Nucleus accumbens (tissue), 56 donors: ENCODE measurements at places on chromosomes 5 and 9.

- DNase-seq: no peak
Measured at GRCh38 chr9:122125509-122126330, 32.6 kb upstream of the TTLL11 start.

DNA sequence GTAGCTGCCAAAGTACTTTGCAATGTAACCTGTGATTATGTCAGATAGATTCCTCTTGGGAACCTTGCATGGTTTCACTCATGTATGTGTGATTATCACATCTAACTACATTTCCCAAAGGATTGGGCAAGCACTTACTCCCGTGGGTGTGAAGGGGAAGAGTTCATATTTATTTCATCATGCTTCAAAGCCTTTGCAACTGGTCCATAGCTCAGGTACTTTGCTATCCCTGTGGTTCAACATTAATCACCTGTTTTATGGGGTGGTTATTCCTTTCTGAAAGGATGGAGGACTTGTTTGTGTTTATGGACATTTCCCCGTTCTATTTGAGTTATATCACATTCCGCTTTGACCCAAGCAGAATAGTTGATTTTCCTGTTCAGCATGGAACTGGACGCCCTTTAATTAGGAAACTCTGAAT is 13.6 kb upstream of the ERMP1 start:
- no peak for DNase-seq

DNA sequence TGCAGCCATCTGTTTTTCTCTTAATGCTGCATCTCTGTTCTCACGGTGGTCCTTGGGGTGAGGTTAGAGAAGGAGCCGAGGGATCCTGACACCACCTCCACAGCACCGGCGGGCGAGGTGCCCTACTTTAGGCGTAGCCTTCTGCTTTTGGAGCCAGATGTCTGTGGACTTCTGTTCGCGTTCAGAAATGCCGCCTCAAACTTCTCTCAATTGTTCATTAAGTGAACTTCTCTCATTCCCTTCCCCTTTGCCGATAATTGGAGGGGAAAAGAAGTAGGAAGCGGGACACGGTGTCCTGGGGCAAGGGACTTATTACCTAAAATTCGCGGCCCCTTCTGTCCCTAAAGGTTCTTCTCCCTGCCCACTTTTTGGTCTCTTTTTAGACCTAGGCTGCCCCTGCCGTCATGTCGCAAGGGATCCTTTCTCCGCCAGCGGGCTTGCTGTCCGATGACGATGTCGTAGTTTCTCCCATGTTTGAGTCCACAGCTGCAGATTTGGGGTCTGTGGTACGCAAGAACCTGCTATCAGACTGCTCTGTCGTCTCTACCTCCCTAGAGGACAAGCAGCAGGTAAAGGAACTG is 455 bp downstream of the KIF20A start:
- DNase-seq: no peak

- DNase-seq: no peak
Measured at GRCh38 chr9:95626885-95627558, 110.3 kb upstream of the PTCH1 start.

DNA sequence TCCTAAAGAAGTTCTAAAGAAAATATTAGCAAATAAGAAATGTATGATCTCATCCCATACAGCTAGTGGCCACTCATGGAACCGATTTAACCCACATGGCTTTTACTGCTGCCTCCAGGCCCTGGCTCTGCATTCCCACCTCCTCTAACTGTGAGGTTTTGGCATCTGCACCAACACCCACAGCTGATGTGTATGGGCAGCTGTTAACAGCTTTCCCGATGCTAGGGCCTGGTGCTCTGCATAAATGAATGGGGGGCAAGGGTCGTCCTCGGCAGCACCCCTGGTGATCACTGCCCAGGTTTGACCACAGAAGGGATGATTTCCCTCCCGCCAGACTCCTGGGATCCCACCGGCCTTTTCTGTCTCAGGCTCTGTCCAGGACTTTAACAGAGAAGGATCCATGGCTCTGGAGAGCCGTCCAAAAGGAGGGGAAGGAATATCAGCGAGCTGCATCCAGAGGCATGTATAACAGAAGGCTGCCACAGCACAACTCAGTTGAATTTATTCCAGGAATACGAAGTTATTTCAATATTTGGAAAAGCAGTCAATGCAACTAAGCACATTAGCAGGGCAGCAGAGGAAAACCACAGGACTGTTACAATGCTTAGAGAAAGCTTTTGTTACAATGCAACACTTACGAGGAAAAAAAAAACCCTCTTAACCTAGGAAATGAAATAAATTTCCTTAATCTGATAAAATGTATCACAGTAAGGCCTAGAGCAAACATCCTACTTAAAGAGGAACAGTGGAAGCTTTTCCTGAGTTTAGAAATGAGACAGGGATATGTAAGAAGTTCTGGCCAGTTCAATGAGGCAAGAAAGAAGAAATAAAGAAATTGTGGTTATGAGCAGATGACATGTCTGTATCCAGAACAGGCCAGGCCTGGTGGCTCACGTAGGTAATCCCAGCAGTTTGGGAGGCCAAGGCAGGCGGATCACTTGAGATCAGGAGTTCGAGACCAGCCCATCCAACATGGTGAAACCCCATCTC is 63.1 kb downstream of the NACC2 start:
- no peak for DNase-seq

DNA sequence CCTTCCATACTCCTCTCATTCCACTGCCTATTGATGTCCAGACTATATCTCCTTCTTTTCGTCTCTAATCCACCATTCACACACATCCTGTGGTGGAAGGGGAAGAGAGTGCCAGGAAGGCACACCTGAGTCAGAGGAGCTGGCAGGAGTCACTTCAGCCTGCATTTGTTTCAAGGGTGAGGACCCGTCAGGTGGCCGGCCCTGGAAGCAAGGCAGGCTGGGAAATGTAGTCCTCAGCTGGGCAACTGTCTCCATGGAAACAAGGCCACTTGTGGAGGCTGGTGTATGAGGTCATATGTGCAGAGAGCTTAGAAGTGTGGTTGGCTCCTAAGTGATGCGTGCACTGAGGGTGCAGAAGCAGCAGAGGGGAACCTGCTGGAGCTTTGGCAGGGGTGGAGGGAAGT is 278.4 kb downstream of the NSG2 start:
- no peak for DNase-seq

GRCh38 chr5:137760719-137761516 is 6.8 kb upstream of the HNRNPA0 start:
- DNase-seq: no peak

DNA sequence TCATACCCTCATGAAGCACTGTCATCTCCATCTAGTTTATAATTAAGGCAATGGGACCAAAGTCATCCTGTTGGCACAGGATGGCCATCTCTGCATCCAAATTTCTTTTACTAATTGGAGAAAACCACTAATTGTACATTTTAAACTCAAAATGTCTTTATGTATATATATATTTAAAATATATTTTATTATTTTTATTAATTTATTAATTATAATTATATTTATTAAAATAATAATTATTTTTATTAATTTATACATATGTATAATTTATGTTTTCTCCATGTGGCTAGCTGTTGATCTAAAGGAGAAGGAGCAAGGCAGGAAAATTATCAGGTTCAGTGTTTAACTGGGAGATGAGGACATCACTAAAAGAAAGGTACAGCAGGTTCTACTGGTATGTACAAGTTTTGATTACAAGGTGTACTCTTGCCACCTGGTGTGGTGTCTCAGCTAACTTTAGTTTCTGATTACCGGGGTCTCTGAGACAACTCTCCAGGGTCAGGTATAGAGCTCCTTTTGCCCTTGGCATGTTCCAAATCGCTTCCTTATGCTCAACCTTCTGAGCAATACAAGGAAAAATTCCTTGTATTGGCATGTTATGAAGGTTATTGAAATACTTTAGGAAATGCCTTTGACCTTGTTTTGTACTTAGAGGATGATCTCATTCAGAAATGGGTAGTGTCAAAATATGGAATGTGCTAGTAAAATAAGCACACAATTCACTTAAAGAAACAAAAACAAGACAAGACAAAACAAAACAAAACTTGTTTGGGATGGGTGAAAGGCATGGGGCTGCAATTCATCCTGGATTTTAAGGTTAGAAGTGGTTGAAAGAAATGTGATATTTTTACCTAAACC is 79.6 kb downstream of the GHR start:
- no peak for DNase-seq

- DNase-seq: no peak
Measured at GRCh38 chr5:144950996-144951395, 780.3 kb downstream of the KCTD16 start.

GRCh38 chr9:120117081-120117480 is 462.9 kb downstream of the CDK5RAP2 start:
- DNase-seq: no peak

- DNase-seq: no peak
Measured at GRCh38 chr5:10860645-10861422, 99.8 kb upstream of the DAP start.
